M059J (cell line): ENCODE measurements at places on chromosomes 6 and 20. TPM values are rescaled to one million over a fixed set of nuclear protein-coding genes. Genes with fewer than 3 reads are reported as not detected.

DNA sequence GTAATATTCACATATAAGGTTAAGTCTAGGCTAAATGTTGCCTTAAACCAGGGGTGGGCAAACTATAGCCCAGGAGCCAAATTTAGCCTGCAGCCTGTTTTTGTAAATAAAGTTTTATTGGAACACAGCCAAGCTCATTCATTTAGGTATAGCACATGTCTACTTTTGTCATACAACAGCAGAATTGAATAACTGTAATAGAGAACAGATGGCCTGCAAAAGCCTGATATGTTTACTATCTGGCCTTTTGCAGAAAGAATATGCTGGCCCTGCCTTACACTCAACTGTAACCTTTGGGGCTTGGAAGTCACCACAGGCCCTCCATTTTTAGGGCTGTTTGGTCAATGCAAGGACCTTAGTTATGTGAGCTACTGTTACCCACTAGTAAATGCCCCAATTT, 17.7 kb upstream of the BCLAF1 start:
- no peak for DNase-seq

Gene COL19A1
- total RNA-seq: not detected in 2 replicates

DNA sequence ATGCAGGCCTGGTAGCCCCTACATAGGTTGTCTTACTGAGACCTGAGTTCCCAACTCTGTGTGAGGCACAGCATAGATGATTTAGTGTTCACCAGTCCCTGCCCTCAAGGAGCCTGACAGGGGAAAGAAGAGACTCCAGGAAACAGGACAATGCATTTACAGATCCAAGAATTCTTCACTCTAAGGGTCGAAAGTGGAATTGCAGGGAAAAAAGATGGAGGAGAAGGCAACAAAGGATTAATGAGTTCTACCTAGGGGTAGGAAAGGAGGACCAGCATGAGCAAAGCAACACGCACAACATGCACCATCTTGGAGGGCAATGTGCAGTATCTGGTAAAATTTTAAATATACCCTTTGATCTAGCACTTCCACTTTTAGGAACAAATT, 5.9 kb downstream of the SPAG4 start:
- peak; percentile 33 for DNase-seq

Gene EYS
- 0.17 and 0.99 TPM in 2 replicates for total RNA-seq

GRCh38 chr6:42224222-42225028, 6.8 kb upstream of the MRPS10 start:
- DNase-seq: peak; percentile 97

Gene RPS10
- 3,564 and 4,124 TPM in 2 replicates for total RNA-seq

DNA sequence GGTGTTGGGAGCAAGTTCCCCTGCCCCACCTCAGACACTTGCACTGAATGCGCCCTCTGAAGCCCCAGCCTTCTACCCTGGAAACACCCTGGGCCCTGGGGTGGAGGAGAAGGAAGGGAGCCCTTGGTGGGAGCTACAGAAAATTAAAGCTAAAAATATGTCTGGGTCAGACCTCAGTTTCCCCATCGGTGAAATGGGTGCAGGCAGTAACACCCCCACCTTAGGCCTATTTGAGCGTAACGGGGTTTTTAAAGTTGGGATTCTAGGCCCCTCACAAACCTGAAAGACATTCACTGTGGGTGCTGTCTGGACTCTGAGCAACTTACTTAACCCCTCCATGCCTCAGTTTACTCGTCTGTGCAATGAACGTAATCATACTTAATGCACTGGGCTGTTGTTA, 19.3 kb upstream of the CDH22 start:
- DNase-seq: no peak

GRCh38 chr20:51340451-51340840, 202.1 kb downstream of the NFATC2 start:
- peak; percentile 44 for DNase-seq

DNA sequence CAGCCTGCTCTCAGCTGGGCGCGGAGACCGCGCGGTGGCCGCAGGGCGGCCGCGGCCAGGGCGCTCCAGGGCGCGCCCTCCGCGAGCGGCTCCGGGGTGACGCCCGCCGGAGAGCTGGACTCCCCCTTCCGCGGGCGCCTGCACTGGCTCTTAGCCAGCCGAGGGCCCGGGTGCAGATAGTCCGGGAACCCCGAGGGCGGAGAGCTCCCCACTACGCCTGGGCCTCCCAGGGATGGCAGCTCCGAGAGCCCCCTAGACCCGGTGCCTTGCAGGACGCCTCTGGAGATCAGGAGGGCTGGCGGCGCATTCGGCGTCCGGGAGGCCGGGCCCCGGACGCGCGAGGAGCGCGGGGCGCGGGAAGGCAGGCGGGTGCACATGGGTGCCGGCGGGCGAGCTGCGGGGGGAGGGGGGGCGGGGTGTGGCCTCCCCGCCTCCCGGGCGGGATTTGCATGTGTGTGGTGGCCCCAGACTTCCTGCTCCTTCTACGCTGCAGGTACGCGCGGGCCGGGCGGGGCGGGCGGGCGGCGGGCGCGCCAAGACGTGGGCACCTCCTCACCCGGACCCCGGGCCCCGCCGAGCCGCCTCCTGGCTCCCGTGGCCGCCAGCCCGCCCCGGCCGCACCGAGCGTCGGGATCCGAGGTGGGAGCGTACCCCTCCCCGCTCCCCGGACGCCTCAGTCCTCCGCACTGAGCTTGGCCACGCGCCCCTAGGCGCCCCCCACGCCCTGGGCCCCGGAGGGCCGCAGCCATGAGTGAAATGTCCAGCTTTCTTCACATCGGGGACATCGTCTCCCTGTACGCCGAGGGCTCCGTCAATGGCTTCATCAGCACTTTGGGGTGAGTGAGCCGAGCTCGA, at the start of gene ITPR3:
TSS of gene ITPR3 (plus strand) at position 467 of the 855 bp plus-strand sequence. CDS start at position 748, 281 bp downstream.
- peak; percentile 84 for DNase-seq

Gene CCDC28A
- total RNA-seq: 29.8 and 40.8 TPM in 2 replicates

DNA sequence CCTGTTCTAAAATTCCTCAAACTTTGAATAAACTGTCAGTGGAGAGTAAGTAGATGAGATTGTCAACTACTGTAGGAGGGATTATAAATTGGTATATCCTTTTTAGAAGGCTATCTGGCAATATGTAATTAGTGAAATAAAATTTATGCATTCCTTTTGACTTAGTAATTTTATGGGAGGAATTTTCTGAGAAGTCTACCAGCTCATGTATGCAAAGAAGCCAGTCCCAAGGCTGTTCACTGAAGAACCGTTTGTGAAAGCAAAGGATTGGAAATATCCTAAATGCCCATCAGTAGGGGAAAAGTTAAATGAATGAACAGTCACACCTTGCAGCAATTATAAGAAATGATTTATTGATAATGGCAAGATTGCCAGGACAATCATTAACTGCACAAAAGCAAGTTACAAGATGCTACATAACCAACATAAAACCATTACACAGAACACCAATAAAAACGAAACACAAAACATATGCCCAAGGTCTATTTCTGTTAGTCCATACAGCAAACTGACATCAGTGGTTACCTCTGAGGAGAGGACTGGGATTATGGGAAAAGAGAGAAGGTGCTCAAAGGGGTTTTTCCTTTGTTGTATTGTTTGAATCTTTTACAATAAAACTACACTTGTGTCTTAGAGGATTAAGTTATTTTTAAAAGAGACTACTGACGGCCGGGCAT, 4.6 kb upstream of the DSTN start:
- DNase-seq: peak; percentile 78

DNA sequence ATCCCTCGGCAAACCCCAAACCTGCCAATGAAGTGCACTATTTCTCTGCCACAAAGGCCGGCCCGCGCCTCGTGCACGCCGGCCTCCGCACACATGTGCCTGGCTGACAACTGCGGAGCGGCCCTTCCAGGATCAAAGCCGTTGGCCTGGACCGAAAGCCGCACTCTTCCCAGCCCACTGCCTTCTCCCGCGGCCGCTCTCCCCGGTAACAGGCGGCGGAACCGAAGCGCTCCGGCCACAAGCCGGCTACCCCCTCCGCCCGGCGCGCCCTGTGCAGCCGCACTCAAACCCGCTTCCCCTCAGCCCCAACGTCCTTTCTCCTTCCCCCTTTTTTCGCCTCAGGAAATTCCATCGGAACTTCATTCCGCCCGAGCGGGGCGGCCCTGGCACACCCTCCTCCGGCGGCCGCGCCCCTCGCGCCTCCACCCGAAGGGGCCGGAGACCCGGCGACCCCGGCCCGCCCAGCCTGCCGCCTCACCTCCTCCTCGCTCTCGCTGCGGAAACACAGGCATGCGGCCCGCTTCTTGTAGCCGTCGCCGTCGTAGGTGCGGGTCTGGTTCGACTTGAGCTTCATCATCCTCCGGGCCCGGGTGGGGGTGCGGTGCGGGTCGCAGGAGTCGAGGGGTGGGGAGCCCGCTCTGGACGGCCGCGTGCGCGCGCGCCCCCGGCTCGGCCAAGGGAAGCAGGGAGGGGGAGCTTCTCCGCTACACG, 528 bp downstream of the NUDT3 start:
- peak; percentile 73 for DNase-seq
